ENCODE measurements at places on chromosomes 1 and 21.

DNA sequence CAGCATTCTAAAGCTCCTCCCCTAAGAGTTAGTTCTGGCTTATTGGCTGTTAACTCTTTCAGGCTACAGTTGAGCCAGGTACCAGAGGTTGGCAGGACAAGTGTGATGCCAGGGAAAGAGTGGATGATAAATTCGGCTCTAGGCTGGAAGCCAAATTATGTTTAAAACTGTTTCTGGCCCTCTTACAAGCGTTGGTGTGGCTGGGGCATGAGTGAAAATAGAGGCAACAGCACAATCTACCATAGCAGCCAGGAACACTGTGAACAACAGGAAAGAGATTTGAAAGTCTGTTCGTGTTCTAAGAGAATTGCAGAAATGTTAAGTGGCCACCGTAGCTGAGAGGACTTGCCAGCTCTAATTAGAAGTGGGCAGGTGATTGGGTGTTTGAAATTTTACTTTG is 84.2 kb downstream of the CDC7 start:
- no peak for DNase-seq

DNA sequence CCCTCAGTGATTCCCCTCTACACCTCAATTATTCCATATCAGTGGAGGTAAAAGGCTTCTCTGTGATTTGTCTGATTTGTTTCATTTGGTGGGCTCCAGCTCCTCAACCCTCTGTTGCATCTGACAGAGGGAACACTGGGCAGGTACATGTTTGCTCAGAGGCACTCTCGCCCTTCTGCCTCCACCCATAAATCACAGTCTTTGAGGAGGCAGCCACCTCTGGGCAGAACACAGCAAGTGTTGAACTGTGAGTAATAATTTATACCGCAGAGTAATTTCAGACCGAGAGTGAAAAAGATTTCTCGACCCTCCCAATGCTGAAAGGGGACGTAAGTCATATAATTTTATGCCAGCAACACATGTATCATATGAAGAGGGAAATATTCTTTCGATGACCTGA is 330.1 kb upstream of the PBX1 start:
- DNase-seq, result no peak

DNA sequence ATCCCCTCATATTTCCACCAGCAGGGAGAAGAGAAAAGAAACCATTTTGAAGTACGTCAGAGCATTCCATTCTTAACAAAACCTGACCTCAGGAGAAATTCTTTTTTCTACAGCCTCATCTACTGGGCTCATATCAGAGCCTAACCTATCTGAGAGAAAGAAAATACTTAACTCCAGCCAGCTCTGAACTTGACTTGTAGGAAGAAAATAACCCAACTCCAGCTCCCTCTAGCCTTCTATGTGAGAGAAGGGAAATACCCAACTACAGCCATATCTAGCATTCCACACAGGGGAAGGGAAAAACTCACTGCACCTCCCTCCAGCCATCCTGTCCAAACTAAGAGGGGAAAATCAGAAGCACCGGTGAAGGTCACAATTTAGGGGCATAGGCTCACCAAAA is 57.7 kb downstream of the SPATA6 start:
- DNase-seq, result no peak

DNA sequence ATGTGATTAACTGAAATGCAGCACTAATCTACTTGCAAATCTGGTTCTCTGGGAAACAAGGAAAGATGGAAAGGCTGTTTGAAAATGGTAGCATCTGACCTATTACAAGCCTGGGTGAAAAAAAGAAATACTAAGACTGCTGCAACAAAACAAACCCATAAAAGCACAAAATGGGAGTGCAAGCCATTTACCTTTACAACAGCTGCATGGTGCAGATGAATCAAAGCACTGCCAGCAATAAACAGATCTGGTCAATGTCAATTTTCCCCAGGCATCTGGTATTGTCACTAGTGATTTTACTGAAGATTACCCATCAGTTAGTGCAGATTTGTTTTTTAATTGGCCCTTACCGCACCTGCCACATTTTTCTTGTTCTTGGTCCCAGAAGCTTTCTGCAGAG is 1341.7 kb downstream of the PLA2G4A start:
- no peak for DNase-seq

GRCh38 chr1:244022311-244022710 is 28.8 kb upstream of the ZBTB18 start:
- DNase-seq, result no peak

- DNase-seq, result no peak
Measured at GRCh38 chr1:182713939-182714338, 29.6 kb upstream of the RGS8 start.

- no peak for DNase-seq
Measured at GRCh38 chr1:178039891-178040290, 54.0 kb upstream of the RASAL2 start.

DNA sequence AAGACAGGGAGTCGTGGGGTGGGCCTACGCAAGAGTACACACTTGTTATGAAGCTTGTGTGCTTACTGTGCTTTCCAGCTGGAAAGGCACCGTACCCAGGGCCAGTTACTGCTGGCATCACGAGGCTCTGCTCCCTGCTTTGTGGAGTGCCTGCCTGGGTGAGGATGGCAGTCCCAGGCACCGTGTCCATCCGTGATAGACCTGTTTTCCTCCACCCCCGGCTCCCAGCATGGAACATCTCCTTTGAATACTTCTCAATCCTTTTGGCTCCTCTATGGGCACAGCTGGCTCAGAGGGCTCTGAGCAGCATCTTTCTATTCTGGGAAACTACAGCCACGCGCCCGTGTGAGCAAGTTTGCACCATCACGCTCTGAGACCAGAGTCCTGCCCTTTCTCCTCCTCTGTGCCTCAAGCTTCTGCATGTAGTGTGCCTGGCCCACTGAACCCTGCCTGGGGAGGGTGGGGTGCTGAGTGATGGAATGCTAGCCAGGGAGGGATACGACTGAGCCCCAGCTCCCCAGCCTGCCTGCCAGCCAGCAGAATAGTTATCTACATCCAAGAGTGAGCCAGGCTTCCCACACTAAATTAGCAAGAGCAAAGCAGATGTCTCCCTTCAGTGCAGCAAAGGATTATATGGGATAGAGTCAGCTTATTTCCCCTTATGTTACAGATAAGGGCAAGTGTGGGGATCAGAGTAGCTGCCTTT is 7.1 kb upstream of the TNR start:
- DNase-seq, result no peak

DNA sequence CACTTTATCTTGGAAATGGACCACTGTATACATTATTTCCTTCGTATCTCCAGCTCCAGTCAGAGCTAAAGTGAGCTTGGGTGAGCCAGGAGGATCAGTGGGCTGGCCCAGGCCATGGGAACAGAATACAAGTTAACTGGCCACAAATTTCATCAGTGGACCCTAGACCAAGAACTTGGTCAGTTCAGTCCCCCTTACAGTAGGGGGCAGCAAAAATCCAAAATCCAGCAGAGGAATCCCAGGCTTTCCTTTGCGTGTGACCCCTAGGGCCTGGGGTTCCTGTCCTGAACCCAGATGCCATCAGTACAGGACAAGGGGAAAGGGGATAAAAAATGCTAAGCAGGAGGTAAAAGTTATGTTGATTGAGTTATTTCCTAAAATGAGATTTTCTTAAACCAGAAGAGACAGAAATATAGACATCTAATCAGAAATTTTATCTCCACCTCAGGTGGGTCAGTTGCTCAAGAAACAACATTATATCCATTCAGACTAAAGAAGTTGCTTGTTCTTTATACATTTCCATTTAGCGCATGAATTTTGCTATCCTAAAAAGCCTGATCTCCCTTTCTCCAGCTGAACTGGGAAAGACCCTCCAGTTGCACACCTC is 24.1 kb upstream of the LCE5A start:
- no peak for DNase-seq

DNA sequence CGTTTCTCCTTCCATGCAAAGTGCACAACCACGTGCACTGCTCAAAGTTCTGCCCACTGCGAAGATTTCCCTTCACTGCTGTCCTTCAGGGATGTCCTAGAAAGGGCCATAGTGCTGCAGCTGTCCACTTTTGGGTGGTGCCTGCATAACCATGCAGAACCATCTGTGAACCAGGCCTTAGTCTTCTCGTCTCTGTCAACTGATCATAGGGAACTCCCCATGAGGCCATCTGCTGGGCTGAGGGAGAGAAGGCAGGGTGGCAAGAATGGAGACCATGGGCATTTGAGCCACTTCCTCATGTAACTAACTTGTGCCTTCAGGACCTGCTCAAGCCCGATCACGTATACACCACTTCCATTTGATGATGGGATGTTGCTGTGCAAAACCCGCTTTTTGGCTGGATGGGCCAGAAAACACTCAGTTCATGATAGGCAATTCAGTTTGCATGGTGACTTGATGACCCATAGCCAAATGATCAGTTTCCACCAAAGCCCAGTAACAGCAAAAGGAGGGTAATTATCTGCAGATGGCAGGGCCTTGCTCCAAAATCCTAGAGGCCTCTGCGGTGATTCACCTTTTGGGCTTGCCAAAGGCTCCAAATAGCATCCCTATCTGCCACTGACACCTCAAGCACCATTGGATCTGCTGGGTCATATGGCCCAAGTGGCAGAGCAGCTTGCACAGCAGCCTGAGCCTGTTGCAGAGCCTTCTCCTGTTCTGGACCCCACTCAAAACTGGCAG is 9.5 kb downstream of the ST6GALNAC5 start:
- DNase-seq, result no peak

- DNase-seq, result no peak
Measured at GRCh38 chr1:27609210-27609555, 5.2 kb upstream of the AHDC1 start.

GRCh38 chr21:39330001-39330400 is 16.6 kb upstream of the BRWD1 start:
- no peak for DNase-seq

GRCh38 chr1:165355139-165355976 is 1.2 kb downstream of the LMX1A start:
- no peak for DNase-seq

- no peak for DNase-seq
Measured at GRCh38 chr1:39288735-39289465, 84.4 kb downstream of the MACF1 start.

- no peak for DNase-seq
Measured at GRCh38 chr21:35323947-35324346, 274.8 kb upstream of the RUNX1 start.

- no peak for DNase-seq
Measured at GRCh38 chr1:183953031-183953430, 84.5 kb downstream of the COLGALT2 start.

- no peak for DNase-seq
Measured at GRCh38 chr1:154720328-154721297, 112.6 kb upstream of the ADAR start.

DNA sequence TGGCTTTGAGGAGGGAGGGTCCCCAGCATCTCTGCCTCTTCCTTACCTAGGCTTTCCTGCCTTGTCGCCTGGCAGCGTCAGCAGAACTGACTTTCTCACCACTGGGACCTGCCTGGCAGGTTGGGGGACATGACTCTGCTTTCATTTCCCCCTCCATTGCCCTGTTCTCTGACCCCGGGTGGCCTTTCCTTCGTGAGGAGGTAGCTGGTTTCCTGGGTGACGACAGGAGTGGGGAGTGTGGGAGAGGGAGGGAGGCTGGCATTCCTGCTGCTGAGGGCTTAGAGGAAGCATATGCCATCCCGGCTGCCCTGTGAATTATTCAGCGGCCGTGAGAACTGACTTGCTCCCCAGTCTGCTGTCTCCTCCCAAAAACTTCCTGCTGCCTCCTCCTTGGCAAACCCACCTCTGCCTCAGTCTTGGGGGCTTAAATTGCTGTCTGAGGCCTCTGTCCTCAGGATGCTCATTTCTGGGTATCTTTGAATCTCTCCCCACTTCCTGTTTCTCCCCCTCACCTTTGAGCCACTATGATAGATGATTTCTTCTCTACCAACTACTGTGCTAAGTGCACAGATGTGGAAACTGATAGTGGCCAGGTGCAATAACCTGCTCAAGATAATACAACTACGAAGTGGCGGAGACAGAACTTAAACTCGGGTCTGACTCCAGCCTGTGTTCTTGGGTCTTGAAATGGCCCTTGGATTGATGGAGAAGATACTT is 182.0 kb upstream of the CSF3R start:
- no peak for DNase-seq

DNA sequence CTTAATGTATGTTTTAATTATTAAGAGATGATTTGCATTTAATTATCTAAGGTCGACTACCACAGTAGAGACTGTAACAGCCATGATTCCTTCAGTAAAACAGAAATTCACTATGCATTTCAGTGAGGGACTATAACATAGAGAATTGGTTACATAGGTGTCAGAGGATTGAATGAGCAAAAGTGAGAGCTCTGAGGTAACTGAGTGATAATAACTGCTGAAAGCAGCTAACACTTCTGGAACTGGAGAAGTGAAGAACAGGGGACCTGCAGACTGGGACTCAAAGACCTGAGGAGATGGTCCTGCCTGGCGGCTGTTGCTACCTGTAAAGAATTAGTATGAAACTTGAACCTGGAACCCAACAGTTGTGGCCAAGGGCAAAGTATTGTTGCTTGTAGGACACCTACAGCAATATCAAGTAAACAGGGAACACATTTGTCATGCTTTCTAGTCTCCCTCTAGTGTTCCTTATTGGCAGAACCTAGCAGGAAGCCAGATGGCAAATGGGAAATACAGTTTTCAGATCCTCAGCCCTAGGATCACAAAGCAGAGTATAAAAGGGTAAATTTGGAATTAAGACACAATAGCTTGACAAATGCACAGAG is 110.6 kb downstream of the HS2ST1 start:
- no peak for DNase-seq

- no peak for DNase-seq
Measured at GRCh38 chr1:43349594-43350306, 9.0 kb upstream of the CDC20 start.

- DNase-seq, result no peak
Measured at GRCh38 chr1:223243441-223244050, 100.5 kb upstream of the TLR5 start.

GRCh38 chr1:243712941-243713340 is 137.1 kb downstream of the AKT3 start:
- DNase-seq, result no peak

DNA sequence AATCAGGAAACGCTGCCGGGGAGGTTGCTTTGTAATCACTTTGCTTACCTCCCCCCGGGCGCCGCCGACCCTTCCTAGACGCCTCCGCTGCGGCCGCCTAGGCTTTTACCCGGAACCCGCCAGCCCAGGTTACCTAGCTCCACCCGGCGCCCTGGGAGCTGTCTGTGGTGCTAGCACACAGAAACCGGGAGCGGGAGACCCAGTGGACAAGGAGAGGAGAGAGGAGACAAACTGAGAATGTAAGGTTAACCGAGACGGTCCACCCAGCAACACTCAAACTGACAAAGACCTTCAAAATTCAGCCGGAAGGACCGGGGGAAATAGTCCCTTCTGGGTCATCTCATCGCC is 9.8 kb downstream of the BARHL2 start:
- no peak for DNase-seq

- DNase-seq, result no peak
Measured at GRCh38 chr1:44677201-44677766, 2.8 kb downstream of the ARMH1 start.

- DNase-seq, result no peak
Measured at GRCh38 chr21:45045481-45045880, 28.9 kb upstream of the ADARB1 start.

- no peak for DNase-seq
Measured at GRCh38 chr1:183416850-183417771, 1.1 kb downstream of the NMNAT2 start.

DNA sequence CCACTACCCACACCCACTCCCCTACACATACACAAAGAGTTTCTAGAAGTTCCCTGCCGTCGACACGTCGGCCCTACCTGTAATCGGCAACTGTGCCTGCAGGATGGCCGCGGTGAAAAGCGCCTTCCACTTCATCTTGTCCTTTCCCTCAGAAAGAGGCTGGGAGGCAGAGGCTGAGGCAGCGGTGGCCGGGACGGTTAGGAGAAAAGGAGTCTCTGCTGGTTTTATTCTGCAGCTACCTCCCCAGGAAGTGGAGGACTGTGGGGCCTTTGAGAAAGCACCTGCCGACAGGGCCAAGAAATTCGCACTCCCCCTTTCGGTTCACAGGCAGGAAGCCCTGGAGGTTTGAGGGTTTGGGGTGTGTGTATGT is at the start of gene CD247:
CD247 (minus strand) TSS at position 199 of the 370 bp plus-strand sequence; CDS start at position 135, 64 bp downstream.
- no peak for DNase-seq
